ENCODE measurements at places on chromosomes 2 and 18.
A peak's percentile ranks its signal among the peaks of the same experiment; 100 is the strongest.

DNA sequence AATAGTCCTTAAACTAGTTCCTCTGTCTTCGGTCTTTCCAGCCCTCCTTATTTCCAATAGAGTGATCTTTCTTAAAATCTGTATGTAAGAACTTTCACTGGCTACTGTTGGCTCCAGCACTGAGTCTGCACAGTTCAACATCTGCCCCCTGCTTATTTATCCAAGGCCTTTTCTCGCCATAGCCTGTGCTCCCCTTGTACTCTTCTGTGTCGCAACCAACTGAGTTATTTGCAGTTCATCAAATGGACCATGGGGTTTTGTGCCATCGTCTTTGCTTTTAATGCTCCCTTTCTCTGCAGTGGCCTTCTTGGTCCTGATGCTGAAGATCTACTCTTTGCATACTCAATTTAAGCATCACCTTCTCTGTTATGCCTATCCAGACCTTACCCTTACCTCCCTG lies 77.3 kb downstream of the DSC3 start:
- DNase-seq = no peak

- DNase-seq = no peak
These were observed 288.7 kb upstream of the DSEL start for GRCh38 chr18:67805261-67805660.

- no peak for DNase-seq
These were observed 172.8 kb downstream of the CYP26B1 start for GRCh38 chr2:71974846-71975245.

DNA sequence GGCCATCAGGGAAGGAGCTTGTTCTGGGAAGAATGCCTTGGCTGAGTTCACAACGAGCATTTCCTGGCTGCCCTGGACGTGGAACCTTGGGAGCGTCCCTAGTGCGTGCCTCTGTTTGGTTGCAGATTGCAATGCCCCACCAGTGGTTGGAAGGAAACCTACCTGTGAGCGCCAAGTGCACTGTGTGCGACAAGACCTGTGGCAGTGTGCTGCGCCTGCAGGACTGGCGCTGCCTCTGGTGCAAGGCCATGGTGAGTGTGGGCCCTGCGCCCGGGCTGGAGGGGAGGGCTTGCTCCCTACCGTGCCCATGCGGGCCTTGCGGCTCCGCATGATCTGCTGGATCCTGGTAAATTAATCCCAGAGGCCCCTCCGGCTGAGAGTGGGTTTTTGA lies 81.9 kb downstream of the DGKD start:
- DNase-seq = peak; percentile 11

DNA sequence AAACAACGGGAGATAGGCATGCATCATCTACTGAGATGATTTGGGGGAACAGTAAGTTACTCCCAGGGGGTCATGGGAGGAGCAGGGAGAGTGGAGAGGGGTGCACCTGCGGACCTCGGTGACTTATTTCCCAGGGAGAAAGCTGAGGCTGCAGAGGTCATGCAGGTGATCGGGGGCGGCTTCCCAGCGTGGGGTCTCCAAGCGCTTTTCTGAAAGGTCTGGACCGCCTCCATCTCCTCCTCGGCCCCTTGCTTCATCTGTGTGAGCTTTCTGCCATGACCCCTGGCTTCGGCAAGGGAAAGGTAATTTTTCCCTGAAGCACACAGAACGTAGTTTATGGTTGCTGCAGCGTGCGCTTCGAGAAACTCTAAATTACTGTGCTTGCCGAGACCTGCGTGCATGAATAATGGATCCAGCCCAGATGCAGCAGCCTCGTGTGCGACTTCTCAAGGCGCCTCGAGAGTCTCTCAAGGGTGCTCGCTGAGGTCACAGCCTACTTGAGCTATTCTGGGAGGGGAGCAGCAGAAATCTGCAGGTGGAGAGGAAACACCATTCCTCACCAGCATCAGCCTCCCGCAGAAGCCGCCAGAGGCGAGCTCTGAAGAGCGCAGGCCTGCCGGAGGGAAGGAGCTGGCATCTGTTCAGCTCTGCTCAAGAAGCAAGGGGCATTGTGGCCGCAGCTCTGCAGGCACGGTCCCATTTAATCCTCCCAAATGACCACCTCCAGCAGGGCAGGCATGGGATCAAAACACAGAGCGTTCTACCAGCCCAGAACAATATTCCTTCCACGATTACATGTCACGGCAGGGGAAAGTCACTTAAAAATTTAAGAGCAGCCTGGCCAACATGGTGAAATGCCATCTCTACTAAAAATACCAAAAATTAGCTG lies 308.4 kb upstream of the MYT1L start:
- DNase-seq = no peak

- DNase-seq = no peak
These were observed 398.0 kb downstream of the CDH2 start for GRCh38 chr18:27778925-27779324.

DNA sequence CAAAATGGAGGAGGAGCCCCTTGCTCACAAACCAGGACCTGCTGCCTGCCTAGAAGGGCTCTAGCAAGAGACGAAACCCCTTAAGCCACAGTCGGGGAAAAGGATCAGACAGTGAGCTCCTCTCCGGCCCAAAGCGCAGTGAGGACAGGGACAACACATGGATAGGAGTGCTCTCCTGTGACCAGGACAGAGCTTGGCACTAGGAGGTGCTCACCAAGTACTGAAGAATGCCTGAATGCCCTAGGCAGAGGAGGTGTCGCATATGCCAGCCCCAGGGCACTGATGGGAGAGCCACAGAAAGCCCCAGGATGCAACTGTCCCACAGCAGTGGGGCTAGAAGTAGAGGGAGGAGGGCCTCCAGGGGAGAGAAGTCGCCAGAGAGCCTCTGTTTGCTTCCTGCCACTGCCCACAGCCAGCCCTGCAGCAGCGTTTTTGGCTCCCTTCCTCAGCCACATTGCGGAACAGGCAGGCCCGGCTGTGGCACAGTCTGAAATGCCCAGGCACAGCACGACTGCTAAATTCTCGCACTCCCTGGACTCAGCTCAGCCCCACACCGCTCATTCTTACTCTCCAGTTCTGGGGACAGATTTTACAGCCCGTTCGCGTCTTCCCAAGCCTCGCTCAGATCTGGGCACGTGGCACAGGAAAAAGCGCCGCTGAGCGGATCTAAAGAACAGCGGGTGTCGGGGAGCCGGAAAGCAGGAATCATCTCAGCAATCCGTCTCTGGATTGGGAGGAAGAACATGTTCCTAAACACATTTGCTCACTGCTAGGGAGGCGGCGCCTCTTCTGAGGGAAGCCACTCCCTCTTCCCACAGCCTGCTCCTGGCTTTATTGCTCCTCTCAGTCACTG lies 98.7 kb upstream of the POU3F3 start:
- DNase-seq = peak; percentile 41

- DNase-seq = no peak
These were observed 105.0 kb upstream of the MAP3K20 start for GRCh38 chr2:172970660-172971059.
